ENCODE measurements at places on chromosomes 13 and 19.

DNA sequence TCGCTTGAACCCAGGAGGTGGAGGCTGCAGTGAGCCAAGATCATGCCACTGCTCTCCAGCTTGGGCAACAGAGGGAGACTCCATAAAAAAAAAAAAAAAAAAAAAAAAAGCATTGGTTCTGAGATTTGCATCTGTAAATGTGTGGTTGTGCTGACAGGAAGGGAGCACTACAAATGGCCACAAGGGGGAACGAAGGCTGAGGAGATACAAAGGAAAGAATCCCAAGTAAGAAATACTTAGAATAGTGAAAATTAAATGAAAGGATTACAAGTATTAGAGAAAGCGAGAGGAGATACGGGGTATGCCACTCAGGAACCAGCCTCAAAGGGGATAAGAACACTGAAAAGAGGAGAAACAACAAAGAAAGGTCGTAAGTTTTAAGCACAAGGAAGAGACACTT is 284.9 kb downstream of the KLF12 start:
- DNase-seq, result peak; percentile 10

DNA sequence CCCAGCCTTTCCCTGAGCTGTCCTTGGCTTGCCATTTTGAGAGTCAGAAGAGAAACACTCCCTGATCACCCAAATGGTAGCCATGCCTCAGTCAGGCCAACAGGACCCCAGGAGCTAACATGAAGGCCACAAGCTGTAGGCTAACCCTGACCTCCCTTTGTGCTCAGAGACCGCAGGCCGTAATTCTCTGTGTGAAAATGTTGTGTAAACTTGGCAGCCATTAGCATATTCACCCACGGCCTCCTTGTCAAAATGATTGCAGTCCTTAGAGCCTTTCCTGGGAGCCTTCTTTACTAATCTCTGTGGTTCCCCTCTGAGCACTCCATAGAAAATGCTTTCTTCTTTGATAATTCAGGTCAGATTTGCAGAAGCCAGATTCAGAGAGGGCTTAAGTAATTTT is 418.9 kb downstream of the COG6 start:
- DNase-seq, result no peak

DNA sequence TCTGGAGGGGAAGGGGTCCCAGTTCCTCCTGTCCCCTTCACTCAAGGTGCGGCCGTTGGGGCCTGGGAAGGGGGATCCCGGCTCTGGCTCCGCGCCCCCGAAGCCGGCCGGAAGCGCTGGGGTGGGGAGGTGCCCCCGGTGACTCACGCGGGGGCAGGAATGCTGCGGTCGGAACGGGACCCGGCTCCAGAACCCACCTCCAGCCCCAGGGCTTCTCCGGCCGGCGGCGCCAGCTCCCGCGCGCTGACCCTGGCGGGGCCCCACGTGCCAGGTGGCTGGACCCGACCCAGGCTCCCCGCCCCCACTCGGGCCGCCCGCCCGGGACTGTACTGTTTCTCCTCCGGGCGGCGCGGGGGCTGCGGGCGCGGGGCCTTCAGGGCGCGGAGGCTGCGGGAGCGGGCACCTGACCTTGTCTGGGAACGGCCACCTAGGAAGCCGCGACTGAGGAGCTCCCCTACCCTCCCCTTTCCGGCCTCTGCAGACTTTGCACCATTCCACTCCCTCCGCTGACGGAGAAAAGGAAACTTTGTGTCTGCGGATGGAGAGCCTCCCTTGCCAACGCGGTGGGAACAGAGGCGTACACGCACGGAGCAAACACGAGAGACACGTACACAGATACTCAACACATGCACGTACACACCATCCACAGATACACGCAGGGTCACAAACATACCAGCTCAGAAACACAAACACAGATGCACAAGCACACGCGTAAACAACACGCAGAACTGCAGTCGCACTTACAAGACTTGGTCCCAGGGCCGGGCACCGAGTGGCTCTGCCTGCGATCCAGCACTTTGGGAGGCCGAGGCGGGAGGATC is 7.2 kb downstream of the AXL start:
- no peak for DNase-seq

GRCh38 chr19:8333767-8334457 is 9.2 kb downstream of the KANK3 start:
- no peak for DNase-seq

DNA sequence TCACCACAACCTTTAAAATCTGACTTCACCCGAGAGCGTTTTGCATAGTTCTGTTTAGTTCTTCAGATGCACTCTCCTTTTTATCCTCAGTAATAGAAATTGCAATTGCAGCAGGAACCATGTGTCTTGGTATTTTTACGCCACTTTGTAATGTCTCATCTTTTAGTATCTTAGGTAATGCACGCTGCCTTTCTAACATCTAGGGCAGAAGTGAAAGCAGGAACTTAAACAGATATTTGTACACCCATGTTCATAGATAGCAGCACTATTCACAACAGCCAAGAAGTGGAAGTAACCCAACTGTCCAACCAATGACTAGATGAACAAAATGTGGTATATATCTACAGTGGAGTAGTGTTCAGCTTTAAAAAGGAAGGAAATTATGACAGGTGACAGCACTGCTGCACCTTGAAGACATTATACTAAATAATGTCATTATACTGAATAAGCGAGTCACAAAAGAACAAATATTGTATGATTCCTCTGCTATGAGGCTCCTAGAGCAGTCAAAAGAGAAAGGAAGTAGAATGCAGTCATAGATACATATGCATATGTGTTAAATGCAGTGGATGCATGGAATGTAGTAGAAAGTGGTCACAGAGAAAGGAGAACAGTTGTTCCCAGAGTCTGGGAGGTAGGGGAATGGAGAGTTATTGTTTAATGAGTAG is 105.9 kb upstream of the GJB6 start:
- no peak for DNase-seq

All from CD4-positive, alpha-beta T cell treated with Interferon gamma for 1 hour (primary cell).